ENCODE measurements at places on chromosomes 2 and 18. TPM values are rescaled to one million over a fixed set of nuclear protein-coding genes. Genes with fewer than 3 reads are reported as not detected.

The ARHGAP15 gene
- total RNA-seq, result not detected

The ARHGAP25 gene
- not detected for total RNA-seq

DNA sequence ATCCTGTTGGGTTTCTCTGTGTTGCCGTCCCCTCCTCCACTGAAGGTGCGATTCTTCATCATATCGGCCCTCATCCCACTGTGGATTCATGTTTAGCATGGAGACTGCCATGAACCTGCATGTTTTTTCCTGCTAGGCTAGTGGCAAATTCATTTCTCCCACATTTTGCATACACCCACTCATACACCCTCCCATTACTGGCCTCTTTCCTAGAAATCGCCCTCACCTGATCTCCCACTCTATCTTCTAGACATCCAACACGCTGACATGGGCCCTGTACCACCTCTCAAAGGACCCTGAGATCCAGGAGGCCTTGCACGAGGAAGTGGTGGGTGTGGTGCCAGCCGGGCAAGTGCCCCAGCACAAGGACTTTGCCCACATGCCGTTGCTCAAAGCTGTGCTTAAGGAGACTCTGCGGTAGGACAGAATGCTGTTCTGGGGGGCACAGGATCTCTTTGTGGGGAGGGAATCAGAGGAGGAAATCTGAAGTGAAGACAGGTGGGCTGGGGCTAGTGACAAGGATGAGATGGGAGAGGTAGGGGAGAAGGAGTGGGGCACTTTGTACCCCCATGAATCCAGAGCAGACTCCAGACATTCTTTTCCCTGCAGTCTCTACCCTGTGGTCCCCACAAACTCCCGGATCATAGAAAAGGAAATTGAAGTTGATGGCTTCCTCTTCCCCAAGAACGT is 17.7 kb downstream of the PRKAG3 start:
- H3K27me3 ChIP-seq, result no peaks in the 10 kb centered on the region
- H3K4me3 ChIP-seq, result no peak overlapping the region
- no peak for DNase-seq
- no peak overlapping the region for H3K27ac ChIP-seq
- no peaks in the 10 kb centered on the region for H3K36me3 ChIP-seq

The AQP4 gene
- not detected for total RNA-seq

The NBAS gene
- 37.2 TPM for total RNA-seq

The TSHZ1 gene
- total RNA-seq, result 5.6 TPM

GRCh38 chr2:173989160-173989883 is 24.1 kb upstream of the SP3 start:
- no peak for DNase-seq
- H3K4me1 ChIP-seq, result peaks cover 27% of the 10 kb centered on the region
- no peak overlapping the region for H3K27ac ChIP-seq

The PSMD1 gene
- total RNA-seq, result 208 TPM

All from PC-3 (cell line).